ENCODE measurements at places on chromosomes 4 and X.

- no peak for DNase-seq
Measured at GRCh38 chr4:72679666-72680065, 110.6 kb upstream of the ADAMTS3 start.

DNA sequence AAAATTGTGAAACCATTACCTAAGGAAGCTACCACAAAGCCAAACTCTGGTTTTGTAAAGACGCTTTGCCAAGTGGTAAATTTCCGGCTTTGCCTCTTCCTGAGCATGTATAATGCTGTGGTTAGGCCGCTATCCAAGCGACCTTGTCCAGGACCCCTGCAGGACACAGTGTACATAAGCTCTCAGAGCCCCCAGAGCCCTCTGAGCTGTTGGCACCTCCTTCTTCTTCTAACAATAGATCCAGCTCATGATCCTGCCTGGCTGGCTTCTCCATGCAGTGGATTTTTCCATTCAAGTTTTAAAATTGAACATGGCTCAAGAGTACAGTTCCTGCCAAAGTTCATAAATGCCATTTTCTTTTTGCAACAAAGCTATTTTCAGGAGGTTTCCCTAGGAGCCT is 326.7 kb downstream of the MAPK10 start:
- DNase-seq, result no peak

DNA sequence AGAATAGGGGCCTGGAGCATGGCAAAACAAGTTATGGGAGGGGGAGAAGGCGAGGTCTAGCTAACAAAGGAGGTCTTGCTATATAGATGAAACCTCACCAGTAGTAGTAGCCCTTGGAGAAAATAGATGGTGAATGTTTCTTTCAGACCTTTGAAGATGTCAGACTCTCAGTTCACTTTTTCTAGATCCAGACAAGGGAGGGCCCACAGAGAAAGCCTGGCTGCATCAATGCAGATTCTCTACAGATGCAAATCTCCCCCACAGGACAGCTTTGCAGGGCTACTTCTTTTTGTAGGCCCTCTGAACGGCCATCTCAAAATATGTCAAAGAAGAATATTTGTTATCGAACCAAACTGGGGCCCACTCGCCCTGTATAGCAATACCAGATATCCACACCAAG is 159.7 kb downstream of the ANK2 start:
- no peak for DNase-seq

GRCh38 chrX:4830880-4831557 is 1117.6 kb upstream of the PRKX start:
- DNase-seq, result no peak

DNA sequence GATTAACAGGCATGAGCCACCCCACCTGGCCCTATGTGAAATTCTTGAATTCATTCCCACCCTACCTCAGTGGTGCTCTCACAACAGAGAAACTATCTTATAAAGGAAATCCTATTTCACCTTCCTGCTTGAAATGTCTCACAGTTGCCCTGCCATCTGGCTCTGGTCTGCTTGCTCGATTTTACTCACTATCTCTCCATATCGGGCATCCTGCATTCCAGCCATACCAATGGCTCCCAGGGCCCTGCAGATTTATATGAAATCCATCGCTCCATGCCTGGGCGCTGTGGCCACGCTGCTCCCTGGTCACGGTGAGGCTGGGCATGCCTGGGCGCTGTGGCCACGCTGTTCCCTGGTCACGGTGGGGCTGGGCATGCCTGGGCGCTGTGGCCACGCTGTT is 15.8 kb downstream of the SORBS2 start:
- DNase-seq, result no peak

DNA sequence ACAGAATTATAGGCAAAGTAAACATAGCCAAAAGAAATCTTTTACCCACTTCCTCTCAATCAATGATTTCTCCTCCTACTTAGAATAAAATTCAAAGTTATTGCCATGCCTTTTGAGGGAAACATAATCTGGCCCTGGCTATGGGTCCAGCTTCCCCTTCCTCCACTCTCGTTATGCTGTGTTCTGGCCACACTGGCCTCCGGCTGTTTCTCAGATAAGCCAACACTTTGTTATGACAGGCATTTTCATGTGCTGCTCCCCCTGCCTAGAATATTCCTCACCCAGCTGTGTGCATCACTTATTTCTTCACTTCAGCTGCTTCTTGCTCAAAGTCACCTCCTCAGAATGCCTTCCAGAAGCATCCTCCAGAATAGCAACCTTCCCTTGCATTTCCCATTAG is 386.6 kb upstream of the AADAT start:
- DNase-seq, result no peak

- DNase-seq, result no peak
Measured at GRCh38 chrX:2336181-2336580, 164.6 kb downstream of the DHRSX start.

All from CD8-positive, alpha-beta memory T cell (primary cell).